NCI-H460 (cell line): ENCODE measurements at places on chromosomes 4 and X.

- DNase-seq = no peak
Measured at GRCh38 chr4:122259849-122260248, 107.7 kb downstream of the BLTP1 start.

- DNase-seq = no peak
Measured at GRCh38 chr4:74754218-74754617, 40.1 kb downstream of the BTC start.

GRCh38 chrX:115579786-115580294 lies 18.9 kb downstream of the PLS3 start:
- DNase-seq = no peak

- peak; percentile 65 for DNase-seq
Measured at GRCh38 chr4:176792326-176793059, at the start of gene VEGFC. TSS of gene VEGFC (minus strand) at chr4:176792922. CDS start at chr4:176792311, 611 bp downstream.
